ENCODE measurements at places on chromosomes 16 and 17.
A peak's percentile ranks its signal among the peaks of the same experiment; 100 is the strongest.

DNA sequence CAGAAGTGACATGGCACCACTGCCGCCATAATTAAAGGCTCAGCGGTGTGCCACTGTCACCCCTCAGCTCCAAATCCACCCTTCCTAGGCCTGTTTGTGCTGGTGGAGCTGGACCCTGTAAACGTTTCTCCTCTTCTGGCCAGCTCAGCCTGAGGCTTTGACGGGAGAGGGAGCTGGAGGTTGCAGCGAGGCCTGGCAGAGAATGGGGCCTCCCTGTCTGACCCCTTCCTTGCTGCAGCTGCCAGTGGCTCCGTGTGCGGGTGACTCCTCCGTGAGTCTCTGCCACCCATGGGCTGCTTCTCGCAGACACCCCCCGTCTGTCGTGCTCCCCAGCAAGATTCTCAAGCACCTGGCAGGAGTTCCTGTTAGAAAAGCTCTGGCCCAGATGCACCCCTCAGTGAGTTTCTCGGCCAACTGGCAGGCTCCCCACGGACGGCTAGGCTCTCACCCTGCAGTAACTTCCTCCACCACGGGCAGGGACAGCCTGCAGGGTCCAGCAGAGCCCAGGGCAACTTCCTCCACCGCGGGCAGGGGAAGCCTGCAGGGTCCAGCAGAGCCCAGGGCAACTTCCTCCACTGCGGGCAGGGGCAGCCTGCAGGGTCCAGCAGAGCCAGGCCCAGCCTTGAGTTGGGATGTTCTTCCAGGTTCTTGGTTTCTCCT is 4.7 kb upstream of the CHMP6 start:
- no peaks in the 10 kb centered on the region for H3K36me3 ChIP-seq
- H3K4me1 ChIP-seq, result no peaks in the 10 kb centered on the region
- no peak overlapping the region for H3K4me3 ChIP-seq
- H3K27me3 ChIP-seq, result peaks cover 7% of the 10 kb centered on the region

- no peak for DNase-seq
- H3K36me3 ChIP-seq, result peaks cover 6% of the 10 kb centered on the region
- H3K4me1 ChIP-seq, result peaks cover 54% of the 10 kb centered on the region
- H3K27me3 ChIP-seq, result peaks cover 3% of the 10 kb centered on the region
- H3K27ac ChIP-seq, result no peak overlapping the region
Measured at GRCh38 chr17:43399839-43400328, 1.1 kb downstream of the ARL4D start.

DNA sequence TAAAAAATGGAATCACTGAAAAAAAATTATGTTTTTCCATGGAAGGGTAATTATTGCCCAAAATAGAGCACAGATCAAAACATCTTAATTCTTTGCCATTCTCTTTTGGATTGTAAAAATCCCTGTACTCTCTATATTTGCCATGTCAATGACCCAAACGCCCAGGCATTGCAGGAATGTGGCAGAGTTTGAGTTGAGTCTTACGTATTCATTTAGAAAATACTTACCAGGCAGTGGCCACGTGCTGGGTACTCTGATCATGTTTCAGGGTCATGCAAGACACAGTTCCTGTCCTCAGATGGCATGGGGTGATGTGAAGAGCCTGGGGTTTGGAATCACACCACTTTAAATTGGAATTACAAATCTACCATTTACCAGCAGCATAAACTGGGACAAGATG is 267.7 kb downstream of the ABCC12 start:
- H3K36me3 ChIP-seq, result no peaks in the 10 kb centered on the region
- no peak overlapping the region for H3K27ac ChIP-seq
- DNase-seq, result no peak
- H3K4me3 ChIP-seq, result no peak overlapping the region
- peaks cover 18% of the 10 kb centered on the region for H3K4me1 ChIP-seq
- H3K27me3 ChIP-seq, result peaks cover 5% of the 10 kb centered on the region

DNA sequence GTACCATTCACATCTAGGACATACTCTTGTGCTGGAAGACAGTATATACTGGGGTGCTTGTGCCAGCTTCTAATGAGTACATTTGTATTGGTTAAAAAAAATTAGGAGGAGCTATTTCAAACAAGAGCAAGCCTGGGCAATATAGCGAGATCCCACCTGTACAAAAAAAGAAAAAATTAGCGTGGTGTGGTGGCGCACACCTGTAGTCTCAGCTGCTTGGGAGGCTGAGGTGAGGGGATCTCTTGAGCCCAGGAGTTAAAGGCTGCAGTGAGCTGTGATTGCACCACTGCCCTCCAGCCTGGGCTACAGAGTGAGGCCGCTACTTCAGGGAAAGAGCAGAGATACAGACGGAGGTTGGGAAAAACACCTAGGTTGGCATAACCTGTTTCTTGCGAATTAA is 1.2 kb downstream of the MRTFB start:
- peaks cover 6% of the 10 kb centered on the region for H3K27me3 ChIP-seq
- peak overlapping the region; percentile 94 for H3K4me3 ChIP-seq
- H3K4me1 ChIP-seq, result peaks cover 16% of the 10 kb centered on the region

DNA sequence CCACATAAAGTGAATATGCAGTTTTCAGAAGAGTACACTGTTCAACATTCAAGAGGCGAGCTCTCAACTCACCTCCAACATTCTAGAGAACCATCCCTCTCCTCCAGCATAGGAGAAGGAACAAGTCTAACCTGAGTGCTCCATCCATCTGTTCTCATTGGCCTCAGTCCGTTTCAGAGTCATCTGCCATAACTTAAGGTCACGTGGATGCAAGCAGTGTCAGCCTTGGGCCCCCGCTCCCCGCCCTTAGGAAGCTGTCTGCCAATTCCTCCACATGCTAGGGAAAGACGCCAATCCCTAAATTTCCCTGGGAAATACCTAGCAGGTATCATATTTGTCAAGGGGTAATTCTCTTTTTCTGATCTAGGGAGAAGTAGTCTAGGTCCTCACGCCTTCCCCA is 21.4 kb downstream of the MARVELD3 start:
- H3K27me3 ChIP-seq, result no peaks in the 10 kb centered on the region
- no peak overlapping the region for H3K4me3 ChIP-seq
- H3K4me1 ChIP-seq, result no peaks in the 10 kb centered on the region
- DNase-seq, result no peak

DNA sequence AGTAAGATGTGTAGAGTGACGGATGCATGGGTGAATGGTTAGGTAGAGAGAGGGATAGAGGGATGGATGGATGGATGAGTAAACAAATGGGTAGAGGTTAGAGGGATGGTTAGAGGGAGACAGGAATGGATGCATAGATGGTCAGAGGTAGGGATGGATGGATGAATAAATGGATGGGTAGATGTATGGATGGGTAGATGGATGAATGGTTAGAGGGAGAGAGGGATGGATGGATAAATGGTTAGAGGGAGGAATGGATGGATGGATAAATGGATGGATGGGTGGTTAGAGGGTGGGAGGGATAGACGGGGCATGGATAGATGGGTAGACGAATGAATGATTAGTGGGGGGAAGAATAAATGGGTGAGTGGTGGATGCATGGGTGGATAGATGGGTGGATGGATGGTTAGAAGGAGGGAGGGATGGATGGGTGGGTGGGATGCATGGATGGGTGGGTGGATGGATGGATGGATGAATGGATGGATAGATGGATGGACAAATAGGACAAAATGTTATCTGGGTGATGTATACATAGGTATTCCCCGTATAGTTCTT is 29.2 kb upstream of the SNN start:
- no peak overlapping the region for H3K4me3 ChIP-seq
- H3K4me1 ChIP-seq, result no peaks in the 10 kb centered on the region
- DNase-seq, result no peak
- H3K36me3 ChIP-seq, result no peaks in the 10 kb centered on the region
- no peak overlapping the region for H3K27ac ChIP-seq
- H3K27me3 ChIP-seq, result peaks cover 5% of the 10 kb centered on the region

- H3K27ac ChIP-seq, result no peak overlapping the region
- no peak overlapping the region for H3K4me3 ChIP-seq
- no peaks in the 10 kb centered on the region for H3K4me1 ChIP-seq
- H3K36me3 ChIP-seq, result no peaks in the 10 kb centered on the region
- DNase-seq, result no peak
Measured at GRCh38 chr17:27959382-27959709, 66.2 kb upstream of the LYRM9 start.

- no peak for DNase-seq
- H3K4me3 ChIP-seq, result peak overlapping the region; percentile 20
- peaks cover 21% of the 10 kb centered on the region for H3K4me1 ChIP-seq
- H3K27ac ChIP-seq, result peak overlapping the region; percentile 92
Measured at GRCh38 chr17:31092475-31093064, 2.2 kb upstream of the NF1 start.
